Astrocyte of the spinal cord (primary cell): ENCODE measurements at places on chromosomes 1 and 21.

- no peak for DNase-seq
Measured at GRCh38 chr1:113433184-113433583, 42.9 kb downstream of the MAGI3 start.

GRCh38 chr21:27418346-27418745 is 451.5 kb upstream of the ADAMTS5 start:
- DNase-seq = no peak

DNA sequence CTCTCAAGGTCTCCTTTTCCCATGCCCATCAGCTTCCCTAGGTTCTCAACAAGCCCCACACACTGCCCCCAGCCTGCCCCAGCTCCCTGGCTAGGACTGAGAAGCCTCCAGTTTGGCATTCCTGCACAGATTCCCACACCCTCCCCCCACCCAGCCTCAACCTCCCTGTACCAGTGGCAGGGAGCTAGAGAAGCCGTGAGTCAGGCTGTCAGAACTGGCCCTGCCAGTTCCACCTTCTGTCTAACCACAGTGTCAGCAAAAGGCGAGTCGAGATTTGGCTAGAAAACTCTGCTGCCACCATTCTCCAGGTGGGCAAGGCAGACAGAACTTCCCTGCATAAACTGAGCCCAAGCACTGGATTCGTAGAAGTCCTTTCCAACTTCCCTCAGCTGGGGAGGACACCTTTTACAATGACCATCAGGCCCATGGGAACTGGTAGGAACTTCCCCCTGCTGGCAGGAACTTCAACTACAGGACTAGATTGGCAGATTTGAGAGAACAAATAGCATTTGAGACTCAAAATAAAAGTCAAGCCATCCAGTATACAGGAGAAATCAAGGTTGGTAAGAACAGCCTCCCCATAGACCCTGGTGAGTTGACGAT is 31.0 kb downstream of the TNNT2 start:
- peak; percentile 57 for DNase-seq

- DNase-seq = no peak
Measured at GRCh38 chr1:210686841-210687240, 358.1 kb downstream of the HHAT start.

GRCh38 chr1:197222025-197222685 is 45.9 kb upstream of the CRB1 start:
- DNase-seq = no peak

GRCh38 chr1:24400065-24400464 is 13.5 kb downstream of the STPG1 start:
- DNase-seq = no peak

DNA sequence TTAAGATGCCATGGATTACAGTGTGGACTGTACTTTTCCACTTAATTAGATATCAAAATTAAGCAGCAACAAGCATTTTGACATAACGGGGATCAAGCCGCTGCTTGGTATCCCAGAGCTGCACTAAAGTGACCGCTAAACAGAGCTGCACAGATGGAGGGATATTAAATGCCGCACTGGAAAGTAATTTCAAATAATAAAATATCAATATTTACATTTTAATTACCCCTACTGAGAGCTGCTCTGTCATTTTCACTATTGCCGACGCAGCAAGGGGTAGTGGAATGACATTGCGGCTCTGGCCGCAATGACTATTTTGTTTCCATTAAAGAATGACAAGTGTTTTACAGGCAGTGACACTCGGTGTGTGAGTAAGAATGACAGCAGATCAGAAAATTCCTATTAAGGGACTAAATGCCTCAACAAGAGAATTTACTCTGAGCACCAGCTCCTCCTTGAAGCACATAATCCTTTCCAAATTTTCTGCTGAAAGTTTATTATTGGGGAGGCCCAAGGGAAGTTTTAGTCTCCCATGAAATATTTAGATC is 109.1 kb upstream of the USH2A start:
- DNase-seq = no peak

DNA sequence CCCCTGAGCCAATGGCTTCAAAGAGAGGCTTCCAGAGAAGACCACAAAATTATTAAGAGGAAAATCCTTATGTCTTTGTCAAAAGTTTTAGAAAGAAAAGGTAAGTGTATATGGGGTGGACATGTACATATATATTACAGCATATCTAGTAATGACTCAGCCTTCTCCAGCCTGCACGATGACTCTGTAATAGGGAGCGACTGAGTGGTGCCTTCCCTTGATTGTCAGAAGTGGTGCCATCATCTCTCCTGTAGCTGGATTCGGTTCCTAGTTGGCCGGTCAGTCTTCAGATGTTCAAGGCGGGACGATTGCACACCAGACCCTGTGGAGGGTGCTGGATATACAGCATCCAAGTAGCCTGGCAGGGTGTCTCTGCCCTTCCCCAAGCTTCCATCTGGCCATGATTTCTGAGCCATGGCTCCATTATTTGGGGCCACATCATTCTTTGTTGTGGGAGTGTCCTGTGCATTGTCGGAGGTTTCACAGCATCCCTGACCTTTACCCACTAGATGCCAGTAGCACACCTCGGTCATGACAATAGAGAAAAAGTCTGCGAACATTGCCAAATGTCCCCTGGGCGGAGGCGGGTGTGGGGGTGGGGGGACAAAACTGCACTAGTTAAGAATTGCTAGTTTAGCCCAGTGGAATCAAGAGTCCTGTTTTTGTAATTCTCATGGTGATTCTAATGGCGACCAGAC is 206.2 kb upstream of the KAZN start:
- no peak for DNase-seq

DNA sequence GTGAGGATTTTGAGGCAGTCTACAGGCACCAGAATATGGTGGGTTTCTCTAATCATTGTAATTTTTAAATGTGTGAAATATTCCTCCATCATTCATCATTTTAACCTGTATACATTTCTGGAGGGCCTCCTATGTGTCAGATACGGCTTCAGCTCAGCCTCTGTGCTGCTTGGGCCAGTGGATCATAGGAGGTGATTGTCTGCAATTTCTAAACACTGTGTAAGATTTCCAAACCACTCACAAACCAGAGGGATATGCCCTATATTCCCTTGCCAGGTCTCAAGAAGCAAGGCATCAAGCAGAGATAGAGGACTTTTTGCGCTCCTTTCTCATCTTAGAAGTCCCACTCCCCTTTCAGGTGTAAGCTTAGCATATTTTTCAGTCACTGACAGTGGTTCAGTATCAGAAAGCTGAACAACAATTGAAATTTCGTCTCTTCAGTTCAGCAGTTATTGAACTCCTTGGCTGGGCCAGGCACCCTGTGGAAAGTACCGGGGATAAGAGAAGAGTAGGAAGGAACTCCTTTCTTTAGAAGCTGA is 190.9 kb downstream of the NFIA start:
- DNase-seq = no peak

GRCh38 chr1:50964863-50965262 is 4.8 kb upstream of the FAF1 start:
- no peak for DNase-seq

DNA sequence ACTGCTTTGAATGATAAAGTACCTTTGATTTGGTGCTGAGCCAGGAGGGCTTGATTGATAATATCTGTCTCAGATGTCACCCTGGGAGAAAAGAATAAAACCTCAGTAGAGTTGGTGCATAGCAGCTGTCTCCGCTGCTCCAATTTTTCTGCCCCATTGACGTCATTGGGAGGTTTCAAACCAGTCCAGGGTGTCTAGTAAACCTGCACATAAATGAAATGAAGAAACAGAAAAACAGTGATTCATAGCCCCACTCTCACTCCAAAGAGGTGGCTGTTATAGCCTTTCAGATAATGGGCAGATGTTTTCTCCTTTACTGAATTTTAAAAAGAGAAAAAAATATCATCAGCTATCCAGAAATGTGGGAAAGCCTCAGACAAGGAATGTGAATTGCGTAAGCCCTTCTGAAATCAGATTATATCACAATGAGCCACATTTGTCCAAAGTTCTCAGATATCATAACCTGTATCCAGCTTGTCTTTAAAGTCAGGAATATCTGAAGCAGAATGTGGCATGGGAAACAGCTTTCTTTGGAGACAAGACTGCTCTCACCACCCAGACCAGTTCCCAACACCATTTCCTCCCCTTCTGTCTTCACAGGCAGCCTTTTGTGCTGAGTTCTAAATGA is 351.3 kb upstream of the SGIP1 start:
- DNase-seq = peak; percentile 76
